ENCODE measurements at places on chromosomes 12 and 14. TPM values are rescaled to one million over a fixed set of nuclear protein-coding genes. Genes with fewer than 3 reads are reported as not detected.

The RNASE9 gene
- not detected for total RNA-seq

The LRRC9 gene
- total RNA-seq = not detected

The SLC5A8 gene
- not detected for total RNA-seq

The PIWIL1 gene
- not detected for total RNA-seq

The USP44 gene
- 5.4 TPM for total RNA-seq

The RACGAP1 gene
- 19.9 TPM for total RNA-seq

The HNF1A gene
- total RNA-seq = not detected

The CLEC4E gene
- not detected for total RNA-seq

The RASAL1 gene
- total RNA-seq = under 0.01 TPM

The MFAP5 gene
- total RNA-seq = 0.85 TPM

The SAMD4A gene
- total RNA-seq = 57.2 TPM

The GAS2L3 gene
- total RNA-seq = 27.7 TPM

The BCL2L2 gene
- total RNA-seq = 13.5 TPM

The FOXG1 gene
- total RNA-seq = not detected

The MON2 gene
- total RNA-seq = 37.0 TPM

The TAS2R42 gene
- not detected for total RNA-seq

The ADAMTS20 gene
- total RNA-seq = not detected

The KLRD1 gene
- 0.19 TPM for total RNA-seq

The NUP37 gene
- total RNA-seq = 80.8 TPM

The TAS2R7 gene
- total RNA-seq = not detected

The PLEKHD1 gene
- under 0.01 TPM for total RNA-seq

The CPNE6 gene
- not detected for total RNA-seq

The CMA1 gene
- not detected for total RNA-seq

The KCNMB4 gene
- 0.34 TPM for total RNA-seq

The BHLHE41 gene
- 0.85 TPM for total RNA-seq

The IKZF4 gene
- 1.4 TPM for total RNA-seq

The PLBD1 gene
- total RNA-seq = 0.34 TPM

The CLEC6A gene
- not detected for total RNA-seq

The MYRFL gene
- under 0.01 TPM for total RNA-seq

The GPR84 gene
- total RNA-seq = under 0.01 TPM

The ASCL1 gene
- not detected for total RNA-seq

The C12orf50 gene
- total RNA-seq = not detected

The FOXA1 gene
- not detected for total RNA-seq

The REM2 gene
- total RNA-seq = 0.09 TPM

The PIK3C2G gene
- total RNA-seq = 1.0 TPM

The FMNL3 gene
- 101 TPM for total RNA-seq

The SLC6A13 gene
- 0.17 TPM for total RNA-seq

The BEGAIN gene
- total RNA-seq = 0.17 TPM

The LUM gene
- under 0.01 TPM for total RNA-seq

The P2RX7 gene
- 8.8 TPM for total RNA-seq

The RASSF9 gene
- total RNA-seq = 7.7 TPM

The KRT7 gene
- 19.2 TPM for total RNA-seq

The TTC9 gene
- total RNA-seq = 0.23 TPM

The FGF23 gene
- not detected for total RNA-seq

The TAS2R13 gene
- total RNA-seq = 1.0 TPM

The DHRS2 gene
- 0.65 TPM for total RNA-seq

The SRRM4 gene
- not detected for total RNA-seq

The NPFF gene
- total RNA-seq = not detected
